ENCODE measurements at places on chromosomes 11 and 22. TPM values are rescaled to one million over a fixed set of nuclear protein-coding genes. Genes with fewer than 3 reads are reported as not detected.

- DNase-seq = no peak
- no peaks in the 10 kb centered on the region for H3K36me3 ChIP-seq
- H3K27me3 ChIP-seq = no peaks in the 10 kb centered on the region
- no peak overlapping the region for H3K4me3 ChIP-seq
These were observed 598.6 kb downstream of the BUD13 start for GRCh38 chr11:116173941-116174911.

DNA sequence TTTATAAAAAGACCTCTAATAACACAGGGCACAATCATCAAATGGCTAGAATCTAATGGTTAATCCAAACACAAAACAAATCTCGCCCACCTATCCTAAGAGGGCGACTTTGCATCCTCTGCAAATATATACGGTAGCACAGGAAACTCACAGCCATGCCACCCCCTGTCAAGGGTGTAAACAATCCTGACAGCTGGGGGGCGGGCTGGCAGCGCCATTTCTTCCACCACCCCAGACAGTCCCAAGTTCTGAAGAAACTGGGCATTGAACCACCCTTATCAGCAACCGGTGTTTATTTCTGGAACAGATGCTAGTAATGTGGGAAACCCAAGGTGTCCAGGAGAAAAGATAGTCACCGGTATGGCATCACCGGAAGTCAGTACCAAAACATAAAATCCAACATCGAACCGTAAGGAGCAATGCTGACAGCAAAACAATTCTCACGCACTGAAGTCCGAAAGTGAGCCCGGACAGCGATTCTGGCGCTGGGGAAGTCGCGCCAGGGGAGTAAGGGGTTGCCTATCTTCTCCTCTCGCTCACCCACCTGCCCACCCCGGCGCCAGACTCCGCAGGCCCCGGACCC, 825 bp downstream of the FBXO3 start:
- peaks cover 30% of the 10 kb centered on the region for H3K4me1 ChIP-seq
- H3K36me3 ChIP-seq = peaks cover 5% of the 10 kb centered on the region
- H3K27me3 ChIP-seq = no peaks in the 10 kb centered on the region
- peak overlapping the region; percentile 63 for H3K4me3 ChIP-seq

- H3K4me3 ChIP-seq = no peak overlapping the region
- no peak for DNase-seq
- no peak overlapping the region for H3K27ac ChIP-seq
These were observed 47.7 kb downstream of the SLC35F2 start for GRCh38 chr11:107810875-107811274.

- no peak overlapping the region for H3K4me3 ChIP-seq
- no peaks in the 10 kb centered on the region for H3K4me1 ChIP-seq
- H3K36me3 ChIP-seq = no peaks in the 10 kb centered on the region
These were observed 31.8 kb upstream of the FBLN1 start for GRCh38 chr22:45470871-45471270.

DNA sequence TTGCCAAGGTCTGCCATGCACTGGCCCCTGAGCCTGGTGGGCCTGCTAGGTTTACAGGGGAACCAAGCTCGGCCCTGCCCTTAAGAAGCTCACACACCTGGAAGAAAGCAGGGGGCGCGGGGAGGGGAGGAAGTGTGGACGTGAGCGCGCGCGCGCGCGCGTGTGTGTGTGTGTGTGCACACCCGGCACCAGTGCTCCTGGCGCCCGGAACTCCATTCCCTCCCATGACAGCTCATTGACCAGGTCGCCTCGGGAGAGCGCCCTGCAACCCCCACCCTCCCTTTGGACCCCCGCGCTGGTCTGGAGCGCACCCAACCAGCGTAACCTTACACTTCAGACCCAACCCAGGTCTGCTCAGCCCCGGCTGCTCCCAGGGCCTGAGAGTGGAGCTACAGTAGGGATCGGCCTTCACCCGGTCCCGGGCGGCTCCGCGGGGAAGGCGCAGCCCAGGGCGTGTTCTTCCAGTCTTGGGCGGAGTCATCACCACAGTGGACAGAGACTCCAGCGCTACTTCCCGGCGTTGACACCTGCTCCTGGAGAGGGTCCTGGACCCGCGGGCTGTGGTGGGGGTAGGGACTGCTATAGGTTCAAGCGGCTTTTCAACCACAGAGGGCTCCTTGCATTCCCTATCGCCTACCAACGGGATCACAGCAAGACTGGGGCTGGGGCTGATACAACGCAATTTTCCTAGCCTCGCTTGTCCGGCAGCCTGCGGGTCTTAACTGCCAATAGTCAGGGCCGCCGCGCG, 1.5 kb downstream of the GALNT18 start:
- H3K36me3 ChIP-seq = no peaks in the 10 kb centered on the region
- no peaks in the 10 kb centered on the region for H3K4me1 ChIP-seq
- H3K27ac ChIP-seq = no peak overlapping the region
- peak overlapping the region; percentile 12 for H3K4me3 ChIP-seq
- no peak for DNase-seq

DNA sequence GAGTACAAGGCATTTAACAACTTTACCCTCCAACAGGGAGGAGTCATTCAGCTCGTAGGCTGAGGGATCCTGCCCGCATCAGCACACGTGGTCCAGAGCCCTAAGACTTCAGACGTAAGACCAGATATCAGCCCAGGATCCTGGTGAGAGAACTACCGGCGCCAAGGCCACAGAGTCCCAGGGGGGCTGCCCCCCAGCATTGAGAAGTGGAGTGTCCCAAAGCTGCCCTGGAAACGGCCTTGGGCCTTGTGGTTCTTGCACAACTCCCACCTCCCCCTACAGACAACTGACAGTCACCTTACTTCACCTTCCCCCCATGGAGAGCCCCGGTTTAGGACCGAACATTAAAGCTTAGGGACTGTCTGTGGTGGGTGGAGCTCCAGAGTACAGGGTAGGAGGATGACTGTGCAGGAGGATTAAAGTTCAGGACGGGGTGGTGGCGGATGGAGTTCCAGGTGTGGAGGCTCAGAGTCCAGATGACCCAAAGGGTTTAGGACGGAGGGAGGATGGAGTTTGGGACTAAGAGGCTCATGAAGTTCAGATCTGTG, 1.0 kb downstream of the C11orf91 start:
- no peak for DNase-seq
- H3K4me1 ChIP-seq = peaks cover 12% of the 10 kb centered on the region
- no peak overlapping the region for H3K27ac ChIP-seq
- no peak overlapping the region for H3K4me3 ChIP-seq
- peaks cover 3% of the 10 kb centered on the region for H3K27me3 ChIP-seq

DNA sequence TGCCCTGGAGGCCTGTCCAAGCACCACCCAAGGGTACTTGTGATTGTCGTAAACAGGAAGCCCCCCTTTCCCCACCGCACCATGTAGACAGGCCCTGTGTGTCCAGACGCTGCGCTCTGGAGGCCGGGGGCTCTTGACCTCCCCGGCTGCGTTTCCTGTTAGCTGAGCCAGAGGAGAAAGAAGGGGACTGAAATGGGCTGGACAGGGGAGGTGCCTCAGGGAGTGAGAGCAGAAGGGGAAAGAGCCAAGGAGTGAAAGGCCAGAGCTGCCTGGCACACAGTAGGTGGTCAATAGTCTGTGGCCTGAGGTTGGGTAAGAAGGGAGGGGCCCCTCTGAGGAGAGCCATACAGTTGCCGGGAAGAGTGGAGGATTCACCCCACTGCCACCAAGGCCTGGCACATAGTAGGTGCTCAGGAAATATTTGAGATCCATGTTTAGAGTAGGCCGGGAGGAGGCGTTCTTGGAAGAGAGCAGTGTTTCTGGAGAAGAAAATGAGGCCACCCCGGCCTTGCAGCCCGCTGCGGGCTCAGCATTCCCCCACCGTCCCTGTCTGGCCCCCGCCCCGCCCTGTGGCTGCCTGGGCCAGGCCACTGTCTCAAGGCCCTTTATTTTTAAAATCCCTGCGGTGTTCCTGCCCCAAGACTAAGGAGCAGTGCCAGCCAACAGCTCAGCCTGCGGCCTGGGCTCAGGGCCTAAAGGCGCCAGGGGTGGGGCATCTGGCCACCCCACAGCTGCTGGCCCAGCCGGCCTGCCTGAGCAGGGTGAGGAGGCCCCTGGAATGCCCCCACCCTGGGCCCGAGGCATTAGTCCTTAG, 13.6 kb upstream of the CDC42EP1 start:
- peaks cover 10% of the 10 kb centered on the region for H3K4me1 ChIP-seq
- no peak for DNase-seq
- H3K4me3 ChIP-seq = no peak overlapping the region
- no peaks in the 10 kb centered on the region for H3K36me3 ChIP-seq
- H3K27ac ChIP-seq = no peak overlapping the region

GRCh38 chr22:30809086-30809485, 114.4 kb downstream of the OSBP2 start:
- DNase-seq = no peak
- no peak overlapping the region for H3K4me3 ChIP-seq
- H3K27me3 ChIP-seq = no peaks in the 10 kb centered on the region
- no peaks in the 10 kb centered on the region for H3K36me3 ChIP-seq
- no peaks in the 10 kb centered on the region for H3K4me1 ChIP-seq

SYNGR1 gene
- total RNA-seq = 2.9 TPM

OR52E5 gene
- total RNA-seq = not detected

VPS26B gene
- 36.6 TPM for total RNA-seq

TSSK2 gene
- not detected for total RNA-seq
